CD8-positive, alpha-beta memory T cell (primary cell): ENCODE measurements at places on chromosomes 16 and 17.

- DNase-seq = no peak
These were observed 40.9 kb upstream of the NAT9 start for GRCh38 chr17:74816905-74817620.

DNA sequence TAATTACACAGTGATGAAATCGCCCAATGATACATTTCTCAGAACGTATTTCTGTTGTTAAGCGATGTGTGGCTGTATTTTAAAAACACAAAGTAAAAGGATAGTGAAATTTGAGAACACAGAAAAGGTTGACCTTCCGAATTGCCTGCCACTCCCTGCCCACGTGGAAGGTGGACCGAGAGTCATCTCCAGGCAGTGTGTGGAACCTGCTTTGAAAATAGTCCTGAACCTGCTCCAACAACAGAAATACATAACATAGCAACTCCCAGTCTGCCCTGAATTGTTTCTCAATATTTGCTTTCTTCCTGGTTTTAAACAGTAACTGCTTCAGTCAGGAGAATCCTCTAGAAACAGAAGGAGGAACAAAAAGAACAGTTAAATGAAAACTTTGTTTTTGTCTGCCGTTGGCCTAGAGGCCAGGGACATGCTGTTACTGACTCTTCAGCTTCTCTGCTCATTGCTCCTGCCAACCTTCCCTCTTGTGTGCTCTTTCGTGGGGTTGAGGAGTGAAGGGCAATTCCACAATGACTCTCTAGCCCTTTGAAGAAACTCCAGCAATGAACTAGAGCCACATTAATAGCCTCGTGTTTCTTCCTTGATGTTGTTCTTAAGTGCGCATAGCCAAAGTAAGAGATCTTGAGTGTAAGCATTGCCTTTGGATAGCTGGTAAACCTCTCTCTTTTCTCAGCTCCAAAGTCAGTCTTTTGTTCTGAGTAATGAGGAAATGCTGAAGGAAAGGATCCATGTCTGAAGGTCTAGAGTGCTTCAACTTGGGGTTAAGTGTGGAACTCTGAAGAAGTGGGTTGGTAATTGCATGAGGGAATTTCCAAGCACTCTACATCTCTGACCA is 452.5 kb upstream of the CCL2 start:
- DNase-seq = no peak

GRCh38 chr16:85149776-85150175 is 37.5 kb upstream of the CIBAR2 start:
- DNase-seq = no peak

DNA sequence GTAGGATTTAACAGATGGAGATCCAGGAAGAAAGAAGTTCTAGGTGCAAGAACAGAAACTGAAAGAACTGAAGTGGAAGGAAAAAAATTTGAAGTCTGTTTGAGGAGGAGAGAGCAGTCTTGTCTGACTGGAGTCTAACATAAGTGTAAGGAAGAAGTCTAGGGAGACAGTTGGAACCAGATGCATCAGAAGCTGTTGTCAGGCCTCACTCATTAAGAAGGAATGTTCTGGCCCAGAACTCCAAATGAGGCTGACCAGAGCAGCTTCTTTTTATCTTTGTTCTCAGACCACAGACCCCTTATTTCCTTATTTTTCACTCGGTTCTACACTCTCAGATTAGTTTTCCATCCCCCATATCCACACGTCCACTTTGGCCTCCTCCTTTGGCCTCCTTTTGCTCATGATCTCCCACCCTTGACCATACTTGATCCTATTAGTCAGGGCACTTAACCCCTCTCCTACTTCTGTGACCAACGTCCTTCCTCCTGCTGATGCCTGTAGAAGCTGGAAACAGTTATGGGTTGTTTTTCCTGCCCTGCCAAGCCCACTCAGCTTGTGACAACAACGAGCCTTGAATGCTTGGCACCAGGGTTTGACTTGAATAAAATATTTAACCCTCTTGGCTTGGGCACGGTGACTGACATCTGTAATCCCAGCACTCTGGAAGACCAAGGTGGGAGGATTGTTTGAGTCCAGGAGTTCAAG is 7.0 kb upstream of the MYH2 start:
- no peak for DNase-seq
